ENCODE measurements at places on chromosomes 4 and X. TPM values are rescaled to one million over a fixed set of nuclear protein-coding genes. Genes with fewer than 3 reads are reported as not detected.

DNA sequence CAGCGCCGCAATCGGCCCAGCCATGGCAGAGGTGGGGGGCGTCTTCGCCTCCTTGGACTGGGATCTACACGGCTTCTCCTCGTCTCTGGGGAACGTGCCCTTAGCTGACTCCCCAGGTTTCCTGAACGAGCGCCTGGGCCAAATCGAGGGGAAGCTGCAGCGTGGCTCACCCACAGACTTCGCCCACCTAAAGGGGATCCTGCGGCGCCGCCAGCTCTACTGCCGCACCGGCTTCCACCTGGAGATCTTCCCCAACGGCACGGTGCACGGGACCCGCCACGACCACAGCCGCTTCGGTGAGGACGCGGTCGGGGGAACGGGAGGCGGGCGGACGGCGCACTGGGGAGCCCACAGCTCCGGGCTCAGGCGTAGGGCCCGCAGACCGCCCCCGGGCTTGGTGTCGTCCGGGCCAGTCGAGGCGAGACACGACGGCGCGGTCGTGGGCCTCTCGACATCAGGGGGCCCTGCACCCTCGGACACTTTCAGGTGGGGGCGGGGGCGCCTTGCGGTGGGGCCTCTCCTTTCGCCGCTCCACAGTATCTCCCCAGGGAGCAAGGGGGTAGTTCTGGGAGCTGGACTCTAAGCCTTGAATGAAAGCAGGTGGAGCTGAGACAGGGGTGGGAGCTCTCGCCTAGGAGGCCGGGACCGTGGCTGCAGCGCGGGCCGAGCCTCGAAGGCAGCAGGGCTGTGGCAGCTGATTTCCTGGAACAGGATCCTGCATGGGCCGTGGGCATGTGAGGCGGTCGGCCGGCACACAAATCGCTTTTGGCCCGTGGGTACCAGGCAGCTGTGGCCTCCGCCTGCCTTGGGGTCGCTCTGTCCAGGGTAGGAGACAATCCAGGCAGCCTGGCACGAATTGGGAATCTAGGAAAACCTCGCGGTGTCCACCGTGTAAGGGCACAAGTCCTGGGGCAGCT is 722 bp downstream of the FGF16 start:
- no peak overlapping the region for H3K4me3 ChIP-seq
- H3K27me3 ChIP-seq: peaks cover 21% of the 10 kb centered on the region
- H3K27ac ChIP-seq: no peak overlapping the region
- no peaks in the 10 kb centered on the region for H3K36me3 ChIP-seq
- peaks cover 8% of the 10 kb centered on the region for H3K4me1 ChIP-seq

GRCh38 chr4:75028196-75028854 is 95.4 kb downstream of the PARM1 start:
- no peak overlapping the region for H3K4me3 ChIP-seq
- H3K4me1 ChIP-seq: no peaks in the 10 kb centered on the region
- no peaks in the 10 kb centered on the region for H3K36me3 ChIP-seq
- H3K27me3 ChIP-seq: no peaks in the 10 kb centered on the region
- DNase-seq: no peak

- H3K36me3 ChIP-seq: peaks cover 5% of the 10 kb centered on the region
- H3K4me3 ChIP-seq: peak overlapping the region; percentile 77
- H3K4me1 ChIP-seq: peaks cover 20% of the 10 kb centered on the region
- peak overlapping the region; percentile 90 for H3K27ac ChIP-seq
- peak; percentile 80 for DNase-seq
- H3K27me3 ChIP-seq: no peaks in the 10 kb centered on the region
Measured at GRCh38 chrX:66074920-66075879, 35.3 kb upstream of the VSIG4 start.

DNA sequence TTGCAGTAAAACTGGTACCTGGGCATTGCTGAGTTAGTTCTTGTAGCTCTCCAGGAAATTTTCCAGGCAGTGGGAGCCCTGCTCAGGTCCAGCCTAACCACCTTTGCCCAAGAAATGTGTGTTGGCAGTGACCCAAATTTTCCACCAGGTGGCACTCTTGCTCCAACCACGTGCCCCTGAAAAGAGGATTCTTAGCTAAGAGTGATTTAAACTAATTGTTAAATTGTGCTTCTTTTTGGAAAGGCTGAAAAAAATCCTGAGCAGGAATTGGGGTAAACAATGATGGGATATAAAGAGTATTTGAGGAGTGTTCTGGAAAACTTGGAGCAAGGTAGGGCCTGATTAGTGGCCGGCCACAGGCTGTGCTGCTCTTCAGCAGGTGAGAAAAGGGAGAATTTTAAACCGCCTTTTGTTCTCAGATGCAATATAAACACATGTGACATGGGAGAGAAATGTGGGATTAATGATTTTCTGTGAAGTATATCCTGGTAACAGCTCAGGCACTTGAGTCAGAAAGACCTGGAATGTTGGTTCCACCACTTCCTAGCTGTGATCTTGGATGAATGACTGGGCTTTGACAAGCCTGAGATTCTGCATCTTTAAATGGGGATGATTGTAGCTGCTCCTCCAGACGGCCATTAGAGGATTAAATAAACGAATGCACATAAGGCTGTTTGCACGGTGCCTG is 219.6 kb downstream of the PTTG2 start:
- H3K4me3 ChIP-seq: no peak overlapping the region
- peaks cover 17% of the 10 kb centered on the region for H3K27me3 ChIP-seq
- no peak overlapping the region for H3K27ac ChIP-seq
- H3K36me3 ChIP-seq: no peaks in the 10 kb centered on the region

GRCh38 chr4:148448141-148448540 is 5.9 kb upstream of the NR3C2 start:
- H3K27ac ChIP-seq: no peak overlapping the region
- H3K4me1 ChIP-seq: peaks cover 14% of the 10 kb centered on the region
- H3K27me3 ChIP-seq: peaks cover 48% of the 10 kb centered on the region
- no peak overlapping the region for H3K4me3 ChIP-seq

The LNX1 gene
- not detected for total RNA-seq

The TMEM156 gene
- 25.9 TPM for total RNA-seq

The BST1 gene
- 0.12 TPM for total RNA-seq

All from activated CD4-positive, alpha-beta T cell treated with anti-CD3 and anti-CD28 coated beads, Interleukin-2, amount 10 ng/mL, durations not matched to agents 24 days and 14 days (primary cell).